ENCODE measurements at places on chromosomes 5 and 9. TPM values are rescaled to one million over a fixed set of nuclear protein-coding genes. Genes with fewer than 3 reads are reported as not detected.

DNA sequence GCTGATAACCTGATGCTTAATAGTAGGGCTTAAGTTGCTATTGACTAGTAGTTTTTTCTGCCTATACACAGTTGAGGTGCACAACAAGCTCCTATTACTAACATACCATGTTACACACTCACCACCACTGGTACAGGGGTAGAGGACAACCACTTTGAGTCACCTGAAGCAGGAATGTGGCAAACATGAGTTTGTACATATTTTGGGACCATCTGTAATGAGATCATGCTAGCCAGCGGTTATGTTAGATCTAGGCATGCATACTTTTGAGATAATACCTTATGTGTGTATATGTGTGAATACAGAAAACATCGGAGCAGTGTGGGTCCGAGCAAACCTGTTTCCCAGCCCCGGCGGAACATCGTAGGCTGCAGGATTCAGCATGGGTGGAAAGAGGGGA lies 72.8 kb upstream of the NXNL2 start:
- DNase-seq, result no peak

GRCh38 chr5:95754545-95754944 lies 23.4 kb downstream of the RHOBTB3 start:
- DNase-seq, result no peak

DNA sequence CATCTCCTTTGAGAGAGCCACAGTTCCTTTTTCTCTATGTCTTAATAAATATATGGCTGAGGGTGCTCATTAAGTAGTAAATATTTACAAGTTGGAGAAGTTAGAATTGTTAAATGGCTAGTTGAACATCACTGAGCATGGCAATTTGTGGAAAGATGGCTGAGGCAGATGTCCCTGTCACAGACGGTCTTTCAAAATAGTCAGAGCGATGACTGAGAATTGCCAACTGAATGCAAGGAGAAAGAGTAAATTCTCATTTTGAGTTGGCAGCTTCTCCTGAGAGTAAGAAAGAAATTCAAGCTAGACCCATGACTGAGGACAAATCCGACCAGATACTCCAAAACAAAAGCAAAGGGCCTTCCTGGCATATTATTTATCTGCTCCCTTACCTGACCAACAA lies 617.9 kb downstream of the KCTD16 start:
- no peak for DNase-seq

DNA sequence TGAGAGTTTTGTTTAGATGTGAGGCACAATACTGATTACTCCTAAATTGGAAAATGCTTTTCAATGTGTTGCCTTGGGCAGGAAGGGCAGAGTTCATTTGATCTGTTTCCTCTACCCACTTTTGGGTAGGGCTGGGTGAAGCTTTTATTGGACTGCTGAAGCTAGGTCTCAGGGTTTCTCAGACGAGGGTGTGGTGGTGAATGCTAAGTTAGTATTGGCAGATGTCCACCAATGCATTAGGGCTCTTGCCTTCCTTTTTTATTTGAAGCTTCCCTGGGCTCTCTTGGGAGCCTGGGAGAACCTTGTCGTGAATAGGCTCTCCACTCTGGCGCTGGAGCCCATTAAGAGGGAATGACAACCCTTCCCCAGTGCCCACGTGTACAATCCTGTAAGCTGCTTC lies 23.1 kb downstream of the SPTAN1 start:
- no peak for DNase-seq

DNA sequence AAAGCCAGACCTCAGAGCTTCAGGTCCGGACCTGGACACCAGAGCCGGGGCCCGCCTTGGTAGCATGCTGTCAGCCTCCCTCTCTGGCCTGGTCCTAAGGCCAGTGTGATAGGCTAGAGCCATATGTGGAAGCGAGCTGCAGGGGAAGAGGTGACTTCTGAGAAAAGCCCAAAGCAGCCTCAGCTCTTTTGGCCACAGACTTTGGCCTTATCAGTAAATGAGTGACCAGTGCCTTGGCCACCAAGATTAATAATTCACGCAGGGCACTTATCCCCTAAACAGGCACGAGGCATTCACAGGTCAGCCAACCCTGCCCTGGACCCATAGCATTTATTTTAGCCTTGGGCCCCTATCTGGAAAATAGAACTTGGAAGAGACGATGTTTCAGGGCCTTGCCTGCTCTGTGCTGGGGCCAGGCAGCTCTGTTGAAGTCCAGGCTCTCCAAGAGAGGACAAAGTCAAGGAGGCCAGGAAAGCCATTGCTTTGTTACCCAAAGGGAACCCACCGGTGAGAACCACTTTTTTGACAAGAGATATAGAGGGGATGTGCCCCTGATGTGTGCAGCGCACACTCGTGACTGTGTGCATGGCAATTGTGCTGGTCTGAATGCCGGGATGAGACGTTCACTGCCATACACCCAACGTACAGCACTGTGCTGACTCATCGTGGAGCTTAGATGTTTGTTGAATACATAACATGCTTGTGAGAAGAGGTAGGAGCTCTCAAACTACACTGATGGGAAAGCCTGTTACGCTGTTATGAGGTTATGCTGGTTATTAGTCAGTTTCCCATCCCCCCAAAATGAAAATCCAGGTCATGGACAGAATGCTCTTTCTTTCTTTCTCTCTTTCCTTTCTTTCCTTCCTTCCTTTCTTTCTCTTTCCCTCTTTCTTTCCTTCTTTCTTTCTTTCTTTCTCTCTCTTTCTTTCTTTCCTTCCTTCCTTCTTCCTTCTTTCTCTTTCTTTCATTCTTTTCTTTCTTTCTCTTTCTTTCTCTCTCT lies 5.0 kb upstream of the SLC34A1 start:
- peak; percentile 33 for DNase-seq

Gene TUSC1
- total RNA-seq, result 7.7 TPM

All from RPMI7951 (cell line).